ENCODE measurements at places on chromosomes 7 and 10.

GRCh38 chr10:75508239-75508813 is 76.9 kb downstream of the LRMDA start:
- DNase-seq, result no peak

- no peak for DNase-seq
These were observed 333.7 kb upstream of the PODXL start for GRCh38 chr7:131890176-131890575.

- DNase-seq, result no peak
These were observed 18.8 kb upstream of the TMEM248 start for GRCh38 chr7:66901941-66902843.

DNA sequence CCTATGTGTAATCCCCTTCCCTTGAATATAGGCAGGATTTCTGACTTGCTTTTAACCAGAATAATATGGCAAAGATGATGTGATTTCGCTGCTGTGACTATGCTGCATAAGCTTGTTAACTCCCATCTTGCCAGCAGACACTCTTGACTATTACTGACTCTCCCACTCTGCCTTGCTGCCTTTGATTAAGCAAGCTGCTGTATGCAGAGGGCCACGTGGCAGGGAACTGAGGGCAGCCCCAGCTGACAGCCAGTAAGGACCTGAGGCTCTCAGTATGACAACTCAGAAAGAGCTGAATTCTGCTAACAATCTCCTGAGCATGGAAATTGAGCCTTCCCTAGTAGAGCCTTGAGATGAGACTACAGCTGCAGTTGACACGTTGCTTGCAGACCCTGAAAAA is 279.4 kb upstream of the CACNA2D1 start:
- no peak for DNase-seq

- no peak for DNase-seq
These were observed 21.3 kb upstream of the TBRG4 start for GRCh38 chr7:45132708-45133320.

GRCh38 chr7:66609176-66609575 is 19.5 kb upstream of the KCTD7 start:
- DNase-seq, result no peak

GRCh38 chr7:150515248-150516147 is 826 bp downstream of the GIMAP7 start:
- no peak for DNase-seq

GRCh38 chr10:106189292-106189691 is 975.2 kb downstream of the SORCS1 start:
- no peak for DNase-seq

GRCh38 chr7:145737617-145738016 is 379.0 kb upstream of the CNTNAP2 start:
- no peak for DNase-seq

Data from stimulated activated CD4-positive, alpha-beta T cell treated with anti-CD3 and anti-CD28 coated beads, Interleukin-2, amount 100 ng/mL, for 4 hours (primary cell).